ENCODE measurements at places on chromosomes 2 and 18.

DNA sequence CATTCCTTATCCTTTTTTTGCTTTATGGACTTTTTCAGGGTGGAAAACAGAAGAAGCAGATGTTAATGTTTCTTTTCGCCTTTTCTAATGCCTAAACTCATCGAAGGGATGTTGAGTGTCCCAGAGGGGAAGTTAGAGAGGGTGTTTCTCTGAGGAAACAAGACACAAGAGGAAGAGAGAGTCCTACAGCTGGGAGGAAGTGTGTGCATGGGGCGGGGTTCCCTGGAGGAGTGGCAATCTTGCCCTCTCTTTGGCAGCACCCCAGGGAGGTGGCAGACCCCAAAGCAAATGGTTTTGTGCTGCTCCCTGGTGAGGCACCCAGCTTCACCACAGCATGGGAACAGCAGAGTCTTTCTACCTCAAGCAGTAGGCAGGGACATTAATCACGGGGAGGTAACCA, 377.6 kb downstream of the RND3 start:
- DNase-seq: no peak

GRCh38 chr2:190088917-190089316, 26.4 kb upstream of the MSTN start:
- DNase-seq: peak; percentile 65

- DNase-seq: no peak
Measured at GRCh38 chr2:166321076-166321475, 54.7 kb downstream of the SCN9A start.

- DNase-seq: no peak
Measured at GRCh38 chr2:159968279-159968900, 94.0 kb downstream of the PLA2R1 start.

- DNase-seq: no peak
Measured at GRCh38 chr2:241586564-241587264, 28.2 kb downstream of the BOK start.

DNA sequence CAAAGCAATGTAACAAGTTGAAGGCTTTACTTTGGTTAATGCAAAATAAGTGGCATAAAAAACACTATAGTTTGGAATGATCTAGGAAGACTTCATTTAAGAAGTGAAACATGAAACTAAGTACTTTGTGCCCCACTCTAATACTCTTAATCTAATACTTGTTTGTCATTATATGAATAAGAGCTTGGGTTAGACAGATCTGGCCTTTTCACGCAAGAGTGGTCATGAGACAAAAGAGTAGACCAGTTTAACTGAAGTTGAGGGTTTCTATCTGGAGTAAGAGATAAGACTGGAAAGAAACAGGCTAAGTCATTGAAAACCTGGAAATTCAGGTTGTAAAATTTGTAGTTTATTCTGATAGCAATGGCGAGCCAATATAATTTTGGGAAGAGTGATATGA, 2.8 kb downstream of the SLC30A6 start:
- no peak for DNase-seq
